ENCODE measurements at places on chromosomes 5 and 9. TPM values are rescaled to one million over a fixed set of nuclear protein-coding genes. Genes with fewer than 3 reads are reported as not detected.

PRELID2 gene
- 0.76 TPM for total RNA-seq

PIP5K1B gene
- not detected for total RNA-seq

SPINK5 gene
- not detected for total RNA-seq

PDCD1LG2 gene
- 36.8 TPM for total RNA-seq

GRCh38 chr9:125754096-125754495, 6.9 kb downstream of the PBX3 start:
- H3K4me3 ChIP-seq, result no peak overlapping the region
- DNase-seq, result no peak
- H3K36me3 ChIP-seq, result no peaks in the 10 kb centered on the region
- H3K27me3 ChIP-seq, result no peaks in the 10 kb centered on the region
- no peak overlapping the region for H3K27ac ChIP-seq
- H3K4me1 ChIP-seq, result peaks cover 55% of the 10 kb centered on the region

- H3K27me3 ChIP-seq, result no peaks in the 10 kb centered on the region
- H3K4me1 ChIP-seq, result peaks cover 94% of the 10 kb centered on the region
- H3K4me3 ChIP-seq, result no peak overlapping the region
- H3K27ac ChIP-seq, result peak overlapping the region; percentile 86
- no peak for DNase-seq
These were observed 66.7 kb downstream of the TRIO start for GRCh38 chr5:14209836-14210235.

DNA sequence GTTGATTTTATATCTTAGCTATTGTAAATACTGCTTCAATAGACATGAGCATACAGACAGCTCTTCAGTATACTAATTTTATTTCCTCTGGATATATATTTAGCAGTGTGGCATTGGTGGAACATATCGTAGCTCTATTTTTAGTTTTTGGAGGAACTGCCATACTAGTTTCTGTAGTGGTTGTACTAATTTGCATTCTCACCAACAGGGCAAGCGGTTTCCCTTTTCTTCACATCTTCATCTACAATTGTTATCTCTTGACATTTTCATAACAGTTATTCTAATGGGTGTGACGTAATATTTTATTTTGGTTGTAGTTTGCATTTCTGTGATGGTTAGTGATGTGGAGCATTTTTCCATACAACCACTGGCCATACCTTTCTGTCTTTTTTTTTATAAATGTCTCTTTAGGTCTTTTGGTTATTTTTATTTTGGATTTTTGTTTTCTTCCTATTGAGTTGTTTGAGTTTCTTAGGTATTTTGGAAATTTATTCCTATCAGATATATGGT, 32.5 kb downstream of the TAF11L14 start:
- no peak for DNase-seq
- H3K4me3 ChIP-seq, result no peak overlapping the region
- H3K27me3 ChIP-seq, result no peaks in the 10 kb centered on the region

DNA sequence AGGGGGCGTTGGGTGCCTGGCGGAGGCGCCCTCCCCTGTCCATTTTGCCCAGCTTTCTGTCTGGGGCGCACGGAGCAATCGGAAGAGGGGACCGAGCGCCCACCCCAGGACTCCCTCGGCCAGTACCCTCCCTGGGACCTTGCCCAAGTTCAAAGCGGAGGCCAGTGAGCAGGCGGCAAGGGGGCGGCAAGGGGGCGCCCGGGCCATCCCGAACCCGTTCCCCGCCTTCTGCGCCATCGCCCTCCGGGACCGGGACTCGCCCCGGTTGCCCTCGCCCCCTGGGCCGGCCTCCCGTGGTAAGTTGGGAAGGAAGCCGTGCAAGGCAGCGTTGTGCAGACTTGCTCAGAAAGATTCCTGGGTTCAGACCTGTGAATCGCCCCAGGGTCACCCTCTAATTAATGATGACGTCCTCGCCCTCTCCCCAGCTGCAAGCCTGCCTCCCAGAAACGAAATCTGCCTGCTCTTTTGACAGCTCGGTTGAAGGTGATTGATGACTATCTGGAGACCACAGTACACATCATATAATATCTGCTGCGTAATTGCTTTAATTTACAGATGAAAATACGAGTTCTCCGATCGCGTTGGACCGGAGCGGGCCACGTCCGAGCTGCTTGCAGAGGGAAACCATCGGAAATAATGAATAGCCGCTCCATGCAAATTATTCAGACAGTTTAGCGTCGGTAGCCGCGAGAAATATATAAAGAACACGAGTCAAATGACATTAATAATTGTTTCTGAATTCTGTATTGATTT, 1.4 kb upstream of the IRX4 start:
- H3K4me1 ChIP-seq, result no peaks in the 10 kb centered on the region
- no peak overlapping the region for H3K4me3 ChIP-seq
- peaks cover 76% of the 10 kb centered on the region for H3K27me3 ChIP-seq
- no peaks in the 10 kb centered on the region for H3K36me3 ChIP-seq
- DNase-seq, result no peak

DNA sequence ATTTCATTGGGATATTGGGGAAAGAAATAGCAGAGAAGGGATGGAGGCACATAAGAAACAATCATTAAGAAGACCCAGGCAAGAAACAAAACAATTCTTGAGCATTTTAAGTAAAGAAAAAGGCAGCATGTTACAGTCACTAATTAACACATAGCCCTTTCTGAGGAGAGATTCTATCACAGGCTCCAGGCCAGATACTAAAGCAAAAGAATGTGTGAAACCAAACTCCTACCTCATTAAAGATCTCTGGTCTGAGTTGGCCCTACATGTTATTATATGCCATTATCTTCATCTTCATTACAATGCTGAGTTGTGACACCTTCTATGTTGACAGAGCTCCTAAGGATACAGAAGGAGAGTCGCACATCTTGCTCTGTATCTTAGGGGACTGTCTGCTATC, 37.5 kb downstream of the DAP start:
- H3K36me3 ChIP-seq, result no peaks in the 10 kb centered on the region
- peaks cover 25% of the 10 kb centered on the region for H3K4me1 ChIP-seq
- no peak overlapping the region for H3K4me3 ChIP-seq
- H3K27ac ChIP-seq, result no peak overlapping the region

- no peaks in the 10 kb centered on the region for H3K36me3 ChIP-seq
- no peaks in the 10 kb centered on the region for H3K27me3 ChIP-seq
- no peak overlapping the region for H3K4me3 ChIP-seq
- no peaks in the 10 kb centered on the region for H3K4me1 ChIP-seq
These were observed 234.2 kb upstream of the IRX2 start for GRCh38 chr5:2985718-2986117.
